ENCODE measurements at places on chromosomes 3 and 15.

DNA sequence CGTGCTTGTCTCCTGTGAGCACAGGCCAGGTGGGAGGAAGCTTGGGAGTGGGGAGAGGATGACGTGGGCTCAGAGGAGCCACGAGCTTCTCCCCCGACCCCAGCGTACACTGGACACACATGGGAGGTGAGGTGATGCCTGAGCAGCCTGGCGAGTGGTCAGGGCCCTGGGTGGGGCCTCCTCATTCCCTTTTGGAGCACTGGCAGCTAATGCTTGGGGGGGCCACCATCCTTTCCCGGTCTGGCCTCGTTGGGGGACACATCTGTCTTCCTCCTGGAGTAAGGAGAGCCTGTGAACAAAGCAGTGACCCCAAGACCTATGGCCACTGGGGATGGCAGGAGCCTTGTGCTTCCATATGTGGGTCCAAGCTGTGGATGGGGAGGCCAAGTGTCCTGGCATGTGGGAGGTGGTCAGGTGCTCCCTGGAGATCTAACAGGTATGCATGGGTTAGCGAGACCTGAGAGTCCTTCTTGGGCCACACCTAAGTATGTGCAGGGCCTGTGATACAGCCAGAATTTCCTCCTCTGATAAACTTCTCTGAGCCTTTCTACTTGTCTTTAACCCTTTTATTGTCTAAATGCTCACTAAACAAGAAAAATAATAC, 9.5 kb downstream of the KLF13 start:
- DNase-seq: no peak

- DNase-seq: no peak
These were observed 205.9 kb upstream of the PPP2R3A start for GRCh38 chr3:135759651-135760050.

DNA sequence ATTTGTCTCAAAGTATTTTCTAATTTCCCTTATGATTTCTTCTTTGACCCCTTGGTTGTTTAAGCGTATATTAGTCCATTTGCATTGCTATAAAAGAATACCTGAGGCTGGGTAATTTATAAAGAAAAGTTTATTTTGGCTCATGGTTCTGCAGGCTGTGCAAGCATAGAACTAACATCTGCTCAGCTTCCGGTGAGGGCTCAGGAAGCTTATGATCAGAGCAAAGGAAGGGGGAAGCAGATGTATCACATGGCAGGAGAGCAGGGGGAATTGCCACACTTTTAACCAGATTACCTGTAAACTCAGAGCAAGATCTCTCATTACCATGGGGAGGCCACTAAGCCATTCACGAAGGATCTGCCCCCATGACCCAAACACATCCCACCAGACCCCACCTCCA, 148.2 kb downstream of the PDE8A start:
- no peak for DNase-seq

DNA sequence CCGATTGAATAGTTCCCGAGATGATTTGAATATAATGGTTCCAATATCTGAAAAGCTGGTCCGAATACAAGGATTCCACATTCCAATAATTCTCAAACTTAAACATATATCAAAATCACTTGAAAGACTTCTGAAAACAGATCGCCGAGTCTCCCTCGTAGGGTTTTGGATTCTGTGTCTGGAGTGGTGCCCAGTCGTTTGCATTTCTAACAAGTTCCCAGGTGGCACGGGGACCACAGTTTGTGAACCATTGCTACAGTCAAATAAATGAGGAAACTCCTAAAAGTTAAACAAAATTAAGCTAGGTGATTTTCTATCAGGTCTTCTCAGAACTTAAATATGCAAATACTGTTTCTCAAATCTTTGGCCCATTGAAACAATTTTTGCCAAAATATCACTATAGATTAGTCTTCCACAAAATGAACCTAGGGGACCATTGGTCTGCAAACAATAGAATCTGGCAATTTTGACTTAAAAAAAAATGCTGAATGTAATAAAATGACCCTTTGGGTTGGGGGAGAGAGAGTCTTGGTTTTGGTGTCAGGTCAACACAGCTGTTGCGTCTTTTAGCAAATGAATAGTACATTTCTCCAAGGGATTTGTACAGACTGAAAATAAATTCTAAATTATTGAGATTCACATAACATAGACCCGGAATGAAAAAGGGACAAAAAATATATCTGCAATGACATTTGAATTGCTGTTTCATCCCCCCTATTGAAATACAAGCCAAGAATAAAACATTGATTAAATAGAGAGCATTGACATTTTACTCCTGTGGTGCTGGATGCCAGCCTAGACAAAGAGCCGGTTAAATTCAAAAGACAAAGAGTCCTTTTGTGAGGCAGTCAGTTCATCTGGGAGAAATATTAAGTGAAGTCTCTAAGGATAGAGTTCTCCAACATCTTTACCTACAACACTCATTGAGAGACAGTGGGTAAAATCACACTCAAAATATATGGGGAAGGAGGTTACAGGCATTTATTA, 175.7 kb upstream of the ADAMTS9 start:
- no peak for DNase-seq

- DNase-seq: no peak
These were observed 4.5 kb downstream of the CDHR4 start for GRCh38 chr3:49794926-49795905.

- no peak for DNase-seq
These were observed 301 bp downstream of the PCBP4 start for GRCh38 chr3:51966922-51967383.

GRCh38 chr15:22883196-22883595, 44.7 kb downstream of the NIPA2 start:
- no peak for DNase-seq

DNA sequence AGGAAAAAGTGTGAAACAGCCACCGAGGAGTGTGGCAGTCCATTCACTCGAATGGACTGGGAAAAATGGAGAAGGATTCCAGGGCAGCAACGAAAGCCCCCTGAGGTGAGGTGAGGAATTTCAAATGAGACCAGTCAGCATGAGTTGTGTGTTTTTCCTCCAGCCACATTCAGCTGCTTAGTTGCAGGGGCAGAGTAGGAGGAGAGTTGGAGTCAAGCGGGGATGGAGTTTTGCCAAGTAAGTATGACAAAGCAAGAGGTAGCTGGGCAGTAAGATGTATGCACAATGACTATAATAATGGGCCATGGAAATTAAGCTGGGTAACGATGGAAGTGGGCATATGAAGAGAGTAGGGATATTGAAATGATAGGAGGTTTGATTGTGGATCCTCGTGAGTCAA, 64.4 kb downstream of the CCDC54 start:
- DNase-seq: no peak

GRCh38 chr3:159910991-159911663, 77.5 kb upstream of the IL12A start:
- no peak for DNase-seq

DNA sequence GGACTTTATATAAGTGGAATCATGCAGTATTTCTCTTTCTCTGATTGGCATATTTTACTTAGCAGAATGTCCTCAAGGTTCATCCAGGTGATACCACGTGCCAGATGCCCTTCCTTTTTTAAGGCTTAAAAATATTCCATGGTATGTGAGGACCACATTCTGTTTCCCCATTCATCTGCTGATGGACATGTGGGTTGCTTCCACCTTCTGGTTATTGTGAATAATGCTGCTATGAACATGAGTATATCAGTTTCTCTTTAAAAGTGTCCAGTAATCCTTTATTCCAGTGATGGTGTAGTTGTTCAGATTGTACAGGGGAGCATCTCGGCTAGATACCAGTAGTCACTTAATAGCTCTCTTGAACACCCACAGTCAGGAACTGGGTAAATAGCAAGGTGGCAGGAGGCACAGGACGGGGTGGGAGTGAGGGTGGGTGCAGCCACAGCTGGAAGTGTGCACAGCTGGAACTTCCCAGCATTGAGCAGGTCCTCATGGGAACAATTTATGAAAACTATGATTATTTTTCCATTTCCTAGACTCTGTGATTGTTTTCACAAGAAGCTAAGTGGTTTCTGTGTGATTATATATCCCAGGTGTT, 50.3 kb upstream of the ATG7 start:
- no peak for DNase-seq

- DNase-seq: no peak
These were observed 392.6 kb upstream of the ADAMTS9 start for GRCh38 chr3:65080432-65080831.

- no peak for DNase-seq
These were observed 161.2 kb upstream of the RGMA start for GRCh38 chr15:93250209-93250608.

GRCh38 chr15:99571299-99571698, 5.5 kb downstream of the MEF2A start:
- no peak for DNase-seq

- DNase-seq: no peak
These were observed 21.0 kb downstream of the GLB1 start for GRCh38 chr3:33075995-33076394.

GRCh38 chr15:41291065-41291631, 41.2 kb downstream of the OIP5 start:
- no peak for DNase-seq

- DNase-seq: no peak
These were observed 113.7 kb downstream of the GREM1 start for GRCh38 chr15:32831485-32831884.

GRCh38 chr3:143429628-143430514, 310.3 kb downstream of the CHST2 start:
- DNase-seq: no peak

GRCh38 chr3:134059035-134059601, 29.4 kb upstream of the SLCO2A1 start:
- DNase-seq: no peak

GRCh38 chr3:154972951-154973350, 107.2 kb upstream of the MME start:
- no peak for DNase-seq

DNA sequence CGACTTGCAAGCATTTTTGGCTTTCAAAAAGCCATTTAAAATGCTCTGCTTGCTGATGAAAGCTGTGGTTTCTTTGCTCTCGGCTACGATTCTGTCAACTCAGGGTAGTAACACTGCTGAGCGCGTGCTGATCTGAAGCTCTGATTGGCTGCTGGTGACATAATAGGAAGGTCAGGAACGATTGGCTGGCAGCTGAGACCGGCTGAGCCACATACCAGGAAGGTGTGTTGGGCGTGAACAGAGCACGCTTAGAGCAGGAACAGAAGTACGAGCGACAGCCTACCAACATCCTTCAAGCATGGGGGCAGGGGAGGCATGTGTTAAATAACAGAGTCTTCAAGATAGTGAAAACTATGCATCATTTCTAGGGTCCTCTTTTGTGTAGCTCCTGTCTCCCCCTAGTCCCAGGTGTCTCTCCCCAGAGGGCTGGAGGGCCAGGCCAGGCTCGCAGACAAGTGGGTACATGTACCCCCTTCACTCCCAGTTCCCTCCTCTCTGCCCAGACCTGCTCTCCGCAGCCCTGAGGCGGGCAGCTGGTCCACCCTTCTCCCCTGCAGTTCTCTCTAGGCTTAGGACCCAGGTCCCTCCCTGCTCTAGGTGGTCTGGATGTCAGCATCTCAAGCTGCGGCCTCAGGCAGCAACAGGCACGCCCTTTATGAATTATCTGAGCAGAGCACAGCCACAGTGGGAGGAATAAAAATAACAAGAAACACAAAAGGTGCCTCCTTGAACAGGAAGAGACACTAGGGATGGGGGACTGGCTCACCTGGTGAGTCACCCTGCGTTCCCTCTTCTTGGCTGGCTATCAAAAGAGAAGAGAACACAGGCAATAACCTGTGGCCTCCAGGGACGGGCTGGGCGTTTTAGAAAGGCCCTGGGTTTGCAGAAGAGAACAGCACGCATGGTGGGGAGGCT, 76.0 kb downstream of the TAMM41 start:
- no peak for DNase-seq

GRCh38 chr3:114623420-114624046, 329.7 kb downstream of the TIGIT start:
- DNase-seq: no peak

DNA sequence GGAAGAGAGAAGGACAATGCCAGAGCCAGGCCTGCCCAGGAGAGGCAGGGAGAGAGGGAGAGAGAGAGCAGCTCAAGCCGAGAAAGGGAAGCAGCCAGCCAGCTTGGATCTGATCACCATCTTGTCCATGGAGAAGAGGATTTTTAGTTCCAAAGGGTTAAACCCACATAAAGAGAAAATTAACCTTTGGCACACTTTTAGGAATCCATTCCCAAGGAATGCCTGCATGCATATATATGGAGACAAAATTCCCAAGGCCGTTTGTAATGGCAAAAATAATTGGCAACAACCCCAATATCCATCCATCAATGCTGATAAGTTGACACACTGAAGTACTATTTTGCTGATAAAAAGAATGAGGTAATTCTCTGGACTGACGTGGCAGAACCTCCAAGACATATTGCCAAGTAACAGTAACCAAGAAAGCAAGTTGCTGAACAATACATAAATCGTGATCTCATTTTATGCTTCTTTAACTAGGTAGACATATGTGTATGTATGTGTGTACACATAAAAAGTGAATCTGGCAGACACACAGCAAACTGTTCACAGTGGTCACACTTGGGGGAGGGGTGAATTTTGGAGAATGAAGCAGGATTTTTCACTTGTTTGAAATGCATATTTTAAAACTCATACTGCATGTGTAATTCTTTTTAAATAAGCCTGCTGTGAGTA, 7.5 kb upstream of the STRA6 start:
- peak; percentile 89 for DNase-seq

- DNase-seq: no peak
These were observed 110.9 kb downstream of the VGLL3 start for GRCh38 chr3:86880066-86880465.

DNA sequence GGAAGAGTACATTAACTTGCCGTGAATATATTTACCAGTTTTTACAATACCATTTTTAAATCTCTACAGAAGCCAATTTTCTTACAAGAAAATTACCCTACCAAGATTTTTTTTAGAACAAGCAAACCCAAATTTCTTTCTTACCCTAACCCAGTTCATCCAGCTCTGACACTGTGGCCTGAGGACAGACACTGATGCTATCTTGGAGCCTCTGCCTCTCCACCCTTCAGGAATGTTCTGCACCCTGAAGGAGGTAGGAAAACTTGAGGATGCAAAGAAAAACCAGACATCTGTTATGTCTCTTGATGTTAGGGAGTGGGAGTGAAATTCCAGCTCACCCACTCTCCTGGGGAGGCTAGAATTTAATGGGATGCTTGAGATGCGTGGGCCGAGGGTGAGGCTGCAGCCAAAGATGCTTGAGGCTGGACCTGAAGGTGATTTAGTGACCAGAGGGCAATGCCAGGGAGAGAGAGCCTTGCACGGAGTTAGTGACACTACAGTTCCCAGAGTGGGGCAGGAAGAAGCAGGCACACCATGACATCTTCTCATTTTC, 69.9 kb downstream of the LIPC start:
- DNase-seq: no peak

GRCh38 chr3:52574056-52574965, 37.9 kb downstream of the UQCC5 start:
- DNase-seq: no peak
